Lower lobe of right lung (tissue), 2 donors: ENCODE measurements at places on chromosomes 1 and 21.

DNA sequence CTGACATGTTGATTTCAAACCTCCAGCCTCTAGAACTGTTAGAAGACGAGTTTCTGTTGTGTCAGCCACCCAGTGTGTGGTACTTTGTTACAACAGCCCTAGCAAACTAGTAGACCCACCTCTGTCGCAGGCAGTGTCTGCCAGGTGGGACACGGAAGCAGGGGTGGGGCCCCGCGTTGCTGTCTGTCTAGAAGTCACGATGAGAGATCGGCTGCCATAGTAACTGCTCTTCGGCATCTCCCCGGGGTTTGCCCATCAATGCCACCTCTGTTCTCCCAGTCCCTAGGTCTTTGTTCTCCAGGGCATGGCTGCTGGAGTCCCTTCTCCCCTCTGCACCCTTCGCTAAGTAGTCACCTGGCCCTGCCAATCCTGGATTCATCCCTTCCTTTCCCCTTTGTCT, 15.2 kb upstream of the CLSTN1 start:
- peaks cover 16% of the 10 kb centered on the region for H3K4me1 ChIP-seq
- H3K4me3 ChIP-seq: no peak overlapping the region
- H3K27ac ChIP-seq: no peak overlapping the region
- no peaks in the 10 kb centered on the region for H3K27me3 ChIP-seq
- no peaks in the 10 kb centered on the region for H3K36me3 ChIP-seq

GRCh38 chr21:18138507-18138906, 106.1 kb upstream of the CHODL start:
- no peaks in the 10 kb centered on the region for H3K4me1 ChIP-seq
- no peaks in the 10 kb centered on the region for H3K36me3 ChIP-seq
- H3K4me3 ChIP-seq: no peak overlapping the region
- H3K27me3 ChIP-seq: no peaks in the 10 kb centered on the region

DNA sequence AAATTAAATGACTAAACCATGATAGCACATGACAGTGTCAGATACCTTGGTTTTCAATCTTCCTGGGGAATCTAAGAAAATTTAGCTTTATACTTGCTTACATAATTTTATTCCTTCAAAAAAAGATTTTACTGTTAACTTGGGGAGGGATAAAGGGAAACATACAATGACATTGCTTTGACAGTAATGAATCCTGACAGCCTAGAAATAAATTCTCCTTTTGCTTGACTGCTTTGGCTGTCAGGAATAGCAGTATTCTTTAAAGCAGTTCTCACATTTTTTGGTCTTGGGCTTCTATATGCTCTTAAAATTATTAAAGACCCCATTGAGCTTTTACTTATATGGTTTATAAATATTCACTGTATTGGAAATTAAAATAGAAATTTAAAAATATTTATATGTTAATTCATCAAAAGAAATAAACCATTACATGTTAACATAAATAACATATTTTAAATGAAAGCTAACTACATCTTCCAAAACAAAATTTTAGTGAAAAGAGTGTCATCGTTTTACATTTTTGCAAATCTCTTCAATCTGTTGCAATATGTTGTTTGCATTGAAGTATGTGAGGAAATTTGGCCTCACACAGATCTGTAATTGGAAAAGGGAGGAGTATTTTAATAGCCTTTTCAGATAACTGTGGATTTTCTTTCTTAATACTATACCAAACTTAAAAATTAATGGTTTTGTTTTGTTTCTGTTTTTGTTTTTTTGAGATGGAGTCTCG, 16.1 kb downstream of the EPHX4 start:
- H3K36me3 ChIP-seq: no peaks in the 10 kb centered on the region
- H3K4me1 ChIP-seq: no peaks in the 10 kb centered on the region
- no peak overlapping the region for H3K4me3 ChIP-seq
- DNase-seq: no peak
- H3K27me3 ChIP-seq: no peaks in the 10 kb centered on the region

DNA sequence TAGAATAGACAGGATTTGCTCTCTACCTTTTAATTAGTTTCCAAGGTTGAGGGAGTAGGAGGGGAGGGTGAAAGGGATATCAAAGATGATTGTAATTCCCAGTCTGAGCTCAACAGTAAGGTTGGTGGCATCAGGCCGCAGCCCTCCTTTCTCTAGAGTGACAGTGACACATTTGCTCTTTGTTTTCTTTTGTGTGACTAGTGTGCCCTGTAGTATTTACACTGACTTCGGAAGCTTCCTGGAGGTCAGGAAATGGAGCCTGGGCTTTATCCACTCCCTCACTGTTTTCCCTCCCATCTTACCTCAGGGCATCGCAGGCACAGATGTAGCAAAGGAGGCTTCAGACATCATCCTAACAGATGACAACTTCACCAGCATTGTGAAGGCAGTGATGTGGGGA, 44.7 kb upstream of the LAX1 start:
- H3K27ac ChIP-seq: no peak overlapping the region
- no peak overlapping the region for H3K4me3 ChIP-seq
- no peaks in the 10 kb centered on the region for H3K27me3 ChIP-seq
- DNase-seq: no peak
- peaks cover 91% of the 10 kb centered on the region for H3K36me3 ChIP-seq
- no peaks in the 10 kb centered on the region for H3K4me1 ChIP-seq

DNA sequence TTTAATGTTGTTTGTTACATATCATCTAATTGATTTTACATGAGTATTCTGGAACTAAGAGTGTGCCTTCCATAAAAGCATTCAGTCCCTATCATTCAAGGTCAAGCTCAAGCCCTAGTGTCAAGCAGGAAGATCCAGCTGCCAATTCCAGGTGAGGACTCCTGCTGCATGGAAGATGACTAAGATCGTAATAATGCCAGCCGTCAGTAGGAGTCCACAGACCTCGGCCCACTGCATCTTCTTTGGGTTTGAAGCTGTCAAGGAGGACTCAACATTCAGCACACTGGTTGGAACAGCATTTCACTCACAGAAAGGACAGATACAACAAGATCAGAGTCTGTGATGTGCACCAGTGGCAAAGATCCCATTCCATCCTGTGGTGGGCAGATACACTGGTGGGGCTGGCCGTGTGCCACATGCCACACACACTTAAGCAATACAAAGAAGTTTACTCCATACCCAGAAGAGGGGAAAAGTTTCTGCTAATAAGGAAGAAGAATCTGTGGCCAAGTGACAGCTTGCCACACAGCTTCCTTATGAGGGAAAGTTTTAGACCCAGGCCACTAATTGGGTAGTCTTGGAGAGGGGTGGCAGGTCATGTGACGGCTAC, 160.4 kb downstream of the PIK3R3 start:
- H3K4me1 ChIP-seq: no peaks in the 10 kb centered on the region
- H3K4me3 ChIP-seq: no peak overlapping the region
- no peak for DNase-seq
- H3K27ac ChIP-seq: no peak overlapping the region
